Neural crest cell (in vitro differentiated cells): ENCODE measurements at places on chromosomes 3 and 15. TPM values are rescaled to one million over a fixed set of nuclear protein-coding genes. Genes with fewer than 3 reads are reported as not detected.

The GP9 gene
- not detected in 2 replicates for total RNA-seq

The NTRK3 gene
- 1.1 and 2.3 TPM in 2 replicates for total RNA-seq

The CKMT1A gene
- 4.9 and 5.3 TPM in 2 replicates for total RNA-seq

The USP50 gene
- 0.40 TPM in 1 of 2 replicates, not detected in the other for total RNA-seq

DNA sequence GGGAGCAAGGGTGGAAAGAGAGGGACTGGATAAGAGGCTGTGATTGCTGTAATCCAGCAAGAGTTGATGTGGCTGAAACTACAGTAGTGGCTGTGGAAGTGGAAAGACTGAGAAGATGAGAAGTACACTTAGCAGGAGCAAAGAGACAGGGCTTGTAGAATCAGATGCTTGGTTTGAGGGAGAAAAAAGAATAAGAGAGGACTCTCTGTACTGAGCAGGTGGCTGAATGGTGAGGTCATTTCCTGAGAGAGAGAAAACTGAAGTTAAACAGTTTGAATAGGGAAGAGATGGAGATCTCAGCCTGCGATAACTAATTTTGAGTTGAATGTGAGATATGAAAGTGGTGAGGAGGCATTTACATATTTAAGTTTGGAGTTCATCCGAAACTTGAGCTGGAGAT, 95.8 kb upstream of the SLC25A36 start:
- peaks cover 7% of the 10 kb centered on the region for H3K27me3 ChIP-seq
- peaks cover 13% of the 10 kb centered on the region for H3K4me1 ChIP-seq
- H3K27ac ChIP-seq, result no peak overlapping the region
- DNase-seq, result no peak
- H3K4me3 ChIP-seq, result no peak overlapping the region

The CCR5 gene
- total RNA-seq, result not detected in 2 replicates

The ADAMTS17 gene
- total RNA-seq, result 1.3 and 2.3 TPM in 2 replicates

- H3K36me3 ChIP-seq, result no peaks in the 10 kb centered on the region
- H3K4me1 ChIP-seq, result peaks cover 9% of the 10 kb centered on the region
- H3K27ac ChIP-seq, result no peak overlapping the region
- no peak for DNase-seq
Observed at GRCh38 chr3:135907422-135908165, 57.9 kb upstream of the PPP2R3A start.

DNA sequence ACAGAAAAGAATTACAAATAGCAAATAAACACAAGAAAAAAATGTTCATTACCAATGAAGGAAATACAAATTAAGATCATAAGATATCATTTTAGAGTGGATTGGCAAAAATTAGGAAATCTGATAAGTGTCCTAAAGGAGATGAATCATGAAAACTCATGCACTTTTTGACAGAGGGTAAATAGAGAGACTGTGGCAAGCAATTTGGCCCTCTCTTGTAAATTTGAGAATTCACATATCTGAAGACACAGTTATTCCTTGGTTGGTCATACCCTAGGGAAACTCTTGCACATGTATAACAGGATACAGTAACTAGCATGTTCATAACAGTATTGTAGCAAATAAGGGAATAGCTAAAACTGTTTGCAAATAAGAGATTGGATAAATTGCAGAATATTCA, 246.0 kb upstream of the GADL1 start:
- peaks cover 4% of the 10 kb centered on the region for H3K4me1 ChIP-seq
- no peak for DNase-seq
- no peaks in the 10 kb centered on the region for H3K27me3 ChIP-seq
- H3K36me3 ChIP-seq, result no peaks in the 10 kb centered on the region

GRCh38 chr3:170699158-170700053, 113.5 kb upstream of the SLC7A14 start:
- peaks cover 9% of the 10 kb centered on the region for H3K4me1 ChIP-seq
- no peaks in the 10 kb centered on the region for H3K36me3 ChIP-seq
- H3K27me3 ChIP-seq, result no peaks in the 10 kb centered on the region
- H3K27ac ChIP-seq, result no peak overlapping the region

DNA sequence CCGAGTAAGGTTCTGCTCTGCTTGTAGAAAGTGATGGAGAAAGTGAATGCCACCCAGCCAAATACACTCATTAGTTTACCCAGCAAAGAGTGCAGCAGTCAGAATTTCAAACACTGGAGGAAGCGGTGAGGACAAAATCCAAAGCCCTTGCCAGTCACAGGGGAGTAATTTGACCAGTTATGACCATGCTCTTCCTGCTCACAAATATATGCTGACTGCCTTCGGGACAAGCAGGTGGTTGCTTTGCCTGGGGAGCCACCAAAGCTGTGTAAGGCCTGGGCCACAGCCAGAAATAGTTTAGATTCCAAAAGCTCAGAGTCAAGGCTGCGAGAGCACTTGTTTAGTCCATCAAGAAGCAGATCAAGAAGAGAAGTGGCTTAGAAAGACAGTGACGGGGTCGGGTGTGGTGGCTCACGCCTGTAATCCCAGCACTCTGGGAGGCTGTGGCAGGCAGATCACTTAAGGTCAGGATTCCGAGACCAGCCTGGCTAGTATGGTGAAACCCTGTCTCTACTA, 51.0 kb upstream of the ATP13A3 start:
- no peak overlapping the region for H3K4me3 ChIP-seq
- H3K27me3 ChIP-seq, result no peaks in the 10 kb centered on the region
- H3K27ac ChIP-seq, result no peak overlapping the region
- H3K4me1 ChIP-seq, result no peaks in the 10 kb centered on the region
- no peak for DNase-seq

DNA sequence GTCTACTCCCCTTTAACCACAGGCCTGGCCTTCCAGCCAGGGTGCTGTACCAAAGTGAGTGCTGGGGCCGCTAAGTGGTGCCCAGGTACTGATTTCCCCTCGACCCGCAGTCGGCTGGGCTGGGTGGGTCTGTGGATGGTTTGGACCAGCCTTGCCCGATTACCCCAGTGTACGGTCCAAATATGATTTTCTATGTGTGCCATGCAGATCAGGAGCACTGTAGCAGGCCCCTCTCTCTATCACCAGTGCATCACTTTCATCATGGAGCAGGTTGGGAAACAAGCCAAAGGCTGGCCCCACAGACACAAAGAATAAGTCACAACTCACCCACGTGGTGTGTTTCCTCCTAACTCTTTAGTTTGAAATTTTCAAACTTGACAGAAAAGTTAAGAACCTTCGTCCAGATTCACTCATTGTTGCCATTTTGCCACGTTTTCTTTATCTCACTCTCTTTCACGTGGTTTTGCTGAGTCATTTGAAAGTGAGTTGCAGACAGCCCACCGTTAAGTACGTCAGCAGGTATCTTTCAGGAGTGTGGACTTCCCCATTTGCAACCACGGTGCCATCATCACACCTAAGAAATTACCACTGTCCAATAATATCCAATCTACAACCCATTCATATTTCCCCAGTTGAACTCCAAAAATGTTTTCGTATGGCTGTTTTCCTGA, 37.0 kb downstream of the ZNF710 start:
- H3K27me3 ChIP-seq, result no peaks in the 10 kb centered on the region
- H3K27ac ChIP-seq, result peak overlapping the region; percentile 5
- peaks cover 91% of the 10 kb centered on the region for H3K4me1 ChIP-seq

DNA sequence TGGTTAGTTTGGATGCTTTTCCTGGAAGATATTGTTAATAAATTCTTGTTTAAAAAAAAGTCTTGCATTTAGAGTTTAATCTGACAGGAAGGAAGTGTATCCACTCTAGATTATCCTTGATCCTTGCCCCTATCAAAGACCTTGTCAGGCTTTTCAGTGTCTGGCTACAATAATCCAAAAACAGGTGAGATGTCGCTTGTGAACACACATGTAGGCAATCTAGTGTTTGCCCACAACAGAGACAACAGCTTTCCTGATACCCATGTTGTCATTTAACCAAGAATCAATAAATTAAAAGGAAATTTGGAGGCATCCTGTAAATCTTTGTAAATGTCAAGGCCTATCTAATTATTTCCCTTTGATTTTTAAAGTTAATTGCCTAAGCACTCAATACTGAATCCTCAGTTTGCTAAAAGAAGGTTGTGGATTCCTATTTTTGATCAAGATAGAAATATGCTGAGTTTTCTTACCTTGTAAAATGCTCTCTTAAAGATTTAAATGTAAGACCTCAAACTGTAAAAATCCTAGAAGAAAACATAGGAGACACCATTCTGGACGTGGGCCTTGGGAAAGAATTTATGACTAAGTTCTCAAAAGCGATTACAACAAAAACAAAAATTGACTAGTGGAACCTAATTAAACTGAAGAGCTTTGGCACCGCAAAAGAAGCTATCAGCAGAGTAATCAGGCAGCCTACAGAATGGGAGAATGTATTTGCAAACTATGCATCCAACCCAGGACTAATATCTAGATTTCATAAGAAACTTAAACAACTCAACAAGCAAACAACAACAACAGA, 207.7 kb downstream of the NAALADL2 start:
- H3K27me3 ChIP-seq, result no peaks in the 10 kb centered on the region
- H3K36me3 ChIP-seq, result no peaks in the 10 kb centered on the region
- no peak overlapping the region for H3K4me3 ChIP-seq
- H3K27ac ChIP-seq, result peak overlapping the region; percentile 8
- DNase-seq, result no peak

GRCh38 chr15:92077353-92078085, 224.0 kb downstream of the SLCO3A1 start:
- H3K4me3 ChIP-seq, result no peak overlapping the region
- H3K36me3 ChIP-seq, result no peaks in the 10 kb centered on the region
- H3K4me1 ChIP-seq, result no peaks in the 10 kb centered on the region
- peak; percentile 64 for DNase-seq
- no peaks in the 10 kb centered on the region for H3K27me3 ChIP-seq

The ARHGEF26 gene
- total RNA-seq, result 17.4 and 19.3 TPM in 2 replicates

The KBTBD13 gene
- not detected in 2 replicates for total RNA-seq

The PRSS50 gene
- total RNA-seq, result 0.35 and 0.39 TPM in 2 replicates

DNA sequence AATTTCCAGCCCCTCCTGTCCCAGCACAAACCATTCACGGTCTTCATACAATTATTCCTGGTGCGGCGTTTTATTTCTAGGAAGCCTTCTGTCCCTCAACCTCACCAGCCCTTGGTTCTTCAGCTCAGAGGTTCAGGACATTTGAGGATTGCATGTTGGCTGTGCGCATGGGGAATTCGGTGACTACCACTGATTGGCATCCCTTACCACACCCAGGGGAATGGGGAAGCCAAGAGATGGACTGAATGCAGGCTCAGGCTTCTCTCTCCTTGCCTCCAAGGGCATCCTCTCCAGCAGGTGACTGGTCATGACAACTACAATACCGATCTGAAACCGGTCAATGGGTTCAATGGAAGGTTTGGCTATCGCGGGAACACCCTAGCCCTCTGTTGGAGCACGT, 153.8 kb downstream of the MTHFS start:
- no peaks in the 10 kb centered on the region for H3K27me3 ChIP-seq
- H3K4me1 ChIP-seq, result peaks cover 12% of the 10 kb centered on the region
- H3K27ac ChIP-seq, result no peak overlapping the region

GRCh38 chr3:179769411-179770247, 116.8 kb downstream of the USP13 start:
- no peak overlapping the region for H3K4me3 ChIP-seq
- no peak for DNase-seq
- H3K27me3 ChIP-seq, result no peaks in the 10 kb centered on the region
- H3K36me3 ChIP-seq, result peaks cover 20% of the 10 kb centered on the region

- H3K4me3 ChIP-seq, result no peak overlapping the region
- H3K27me3 ChIP-seq, result no peaks in the 10 kb centered on the region
- H3K27ac ChIP-seq, result no peak overlapping the region
Observed at GRCh38 chr3:138513090-138513843, 78.9 kb downstream of the ESYT3 start.

DNA sequence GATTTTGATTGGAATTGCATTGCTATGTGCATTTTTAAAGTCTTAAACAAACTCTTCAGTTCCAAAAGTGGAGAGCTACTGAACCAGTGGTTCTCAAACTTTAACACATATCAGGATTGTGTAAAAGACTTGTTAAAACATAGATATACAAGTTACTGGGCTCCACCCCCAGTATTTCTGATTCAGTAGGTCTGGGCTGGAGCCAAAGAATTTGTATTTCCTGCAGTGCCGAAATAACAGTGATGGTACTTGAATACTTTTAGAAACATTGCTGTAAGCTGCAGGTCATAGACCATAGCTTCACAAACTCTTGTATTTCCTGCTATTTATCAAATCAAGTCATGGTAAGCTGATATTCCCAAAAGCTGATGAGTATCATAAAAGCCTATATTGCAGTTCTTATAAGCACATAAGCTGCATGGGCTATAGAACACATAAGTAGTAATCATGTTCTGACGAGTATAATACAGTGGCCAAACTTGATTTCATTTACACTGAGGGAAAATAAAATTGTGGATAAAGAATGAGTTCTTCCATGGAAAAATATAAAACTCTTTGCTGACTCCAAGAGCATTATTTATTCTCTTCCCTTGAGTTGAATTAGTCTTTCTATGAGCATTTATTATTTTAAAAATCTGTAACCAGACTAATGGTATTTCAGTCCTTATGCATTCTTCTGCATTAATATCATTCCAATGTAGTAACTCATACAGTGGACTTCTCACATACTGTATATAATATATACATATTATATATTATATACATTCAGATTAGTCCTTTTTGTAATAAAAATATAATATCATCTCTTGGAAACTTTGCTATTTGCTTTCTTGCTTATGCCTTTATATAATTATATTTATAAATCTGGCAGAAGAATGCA, 550.5 kb upstream of the AGTR1 start:
- H3K4me1 ChIP-seq, result peaks cover 4% of the 10 kb centered on the region
- peaks cover 2% of the 10 kb centered on the region for H3K36me3 ChIP-seq
- H3K4me3 ChIP-seq, result no peak overlapping the region
- no peak overlapping the region for H3K27ac ChIP-seq
- DNase-seq, result no peak

The SMCO1 gene
- total RNA-seq, result not detected in 2 replicates

The NOX5 gene
- total RNA-seq, result not detected in 2 replicates

The IL17RD gene
- total RNA-seq, result 51.9 and 52.1 TPM in 2 replicates
